RKO (cell line): ENCODE measurements at places on chromosomes 3 and 15.
A peak's percentile ranks its signal among the peaks of the same experiment; 100 is the strongest.

DNA sequence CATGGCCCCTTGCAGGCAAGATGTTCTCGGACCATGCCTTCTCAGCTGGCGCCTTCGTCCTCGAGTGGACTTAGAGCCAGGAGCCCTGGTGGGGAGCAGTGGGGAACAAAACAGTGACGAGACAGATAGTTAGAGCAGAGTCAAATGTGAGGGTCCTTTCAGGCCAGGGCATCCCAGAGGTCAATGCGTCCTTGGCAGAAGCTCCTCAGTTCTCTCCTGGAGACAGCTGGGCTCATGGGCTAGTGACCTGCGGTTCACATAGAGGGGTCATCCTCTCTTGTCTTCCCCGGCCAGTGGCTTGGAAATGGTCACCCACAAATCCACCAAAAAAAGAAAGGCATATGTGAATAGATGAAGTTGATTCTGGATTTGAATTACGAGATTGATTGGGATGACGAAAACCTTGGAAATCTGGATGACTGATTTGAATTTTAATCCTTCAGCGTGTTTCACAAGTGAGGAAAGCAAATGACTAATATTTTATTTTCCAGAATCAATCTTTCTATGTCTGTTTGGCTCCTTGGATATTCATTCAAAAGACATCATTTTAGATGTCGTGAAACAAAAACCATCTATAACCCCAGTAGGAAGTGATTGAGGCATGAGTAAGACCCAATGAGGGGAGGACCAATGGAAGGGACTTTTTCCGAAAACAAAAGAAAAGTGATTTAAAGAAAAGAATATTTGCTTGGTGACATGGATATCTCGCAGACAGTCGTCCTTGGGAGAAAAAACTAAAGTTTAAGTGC lies 84.5 kb downstream of the ASB7 start:
- no peak for DNase-seq

- no peak for DNase-seq
Measured at GRCh38 chr15:36156879-36157427, 422.5 kb upstream of the CDIN1 start.

- no peak for DNase-seq
Measured at GRCh38 chr3:144437989-144438388, 466.4 kb downstream of the DIPK2A start.

DNA sequence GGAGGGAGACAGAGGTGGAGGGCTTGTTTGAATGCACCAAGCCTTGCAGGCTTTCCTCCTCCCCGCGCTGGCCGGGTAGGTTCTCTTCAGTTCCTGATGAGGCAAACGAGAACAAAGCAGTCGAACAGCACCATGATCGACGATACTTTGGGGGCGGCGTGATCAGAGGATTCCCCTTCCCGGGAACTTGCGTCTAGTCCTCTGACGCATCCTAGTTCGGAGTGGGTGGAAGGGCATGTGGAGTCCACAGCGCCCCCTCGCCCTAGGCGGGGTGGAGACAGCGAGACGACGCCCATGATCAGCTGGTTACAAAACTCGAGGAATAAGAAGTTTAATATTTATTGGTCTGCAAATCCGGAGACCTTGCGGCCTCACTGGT lies 452 bp upstream of the SV2B start:
- peak; percentile 36 for DNase-seq

DNA sequence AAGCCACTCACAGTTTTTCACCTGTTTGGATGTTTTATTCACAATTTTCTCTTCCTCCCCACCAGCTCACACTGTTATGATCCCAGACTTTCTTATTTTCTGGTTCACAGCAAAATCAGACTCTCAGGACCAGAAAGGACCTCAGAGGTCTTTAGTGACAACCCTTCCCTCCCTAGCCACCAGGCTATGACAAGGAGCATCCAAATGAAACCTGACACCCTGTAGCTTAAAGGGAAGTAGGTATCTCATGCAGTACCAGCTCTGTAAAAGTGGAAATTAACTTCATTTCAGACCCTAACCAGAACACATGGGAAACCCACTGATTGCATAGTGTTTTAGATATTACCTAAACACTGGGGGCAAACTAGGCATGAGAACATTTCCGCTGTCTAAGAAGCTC lies 45.3 kb downstream of the ATP13A5 start:
- DNase-seq, result no peak

DNA sequence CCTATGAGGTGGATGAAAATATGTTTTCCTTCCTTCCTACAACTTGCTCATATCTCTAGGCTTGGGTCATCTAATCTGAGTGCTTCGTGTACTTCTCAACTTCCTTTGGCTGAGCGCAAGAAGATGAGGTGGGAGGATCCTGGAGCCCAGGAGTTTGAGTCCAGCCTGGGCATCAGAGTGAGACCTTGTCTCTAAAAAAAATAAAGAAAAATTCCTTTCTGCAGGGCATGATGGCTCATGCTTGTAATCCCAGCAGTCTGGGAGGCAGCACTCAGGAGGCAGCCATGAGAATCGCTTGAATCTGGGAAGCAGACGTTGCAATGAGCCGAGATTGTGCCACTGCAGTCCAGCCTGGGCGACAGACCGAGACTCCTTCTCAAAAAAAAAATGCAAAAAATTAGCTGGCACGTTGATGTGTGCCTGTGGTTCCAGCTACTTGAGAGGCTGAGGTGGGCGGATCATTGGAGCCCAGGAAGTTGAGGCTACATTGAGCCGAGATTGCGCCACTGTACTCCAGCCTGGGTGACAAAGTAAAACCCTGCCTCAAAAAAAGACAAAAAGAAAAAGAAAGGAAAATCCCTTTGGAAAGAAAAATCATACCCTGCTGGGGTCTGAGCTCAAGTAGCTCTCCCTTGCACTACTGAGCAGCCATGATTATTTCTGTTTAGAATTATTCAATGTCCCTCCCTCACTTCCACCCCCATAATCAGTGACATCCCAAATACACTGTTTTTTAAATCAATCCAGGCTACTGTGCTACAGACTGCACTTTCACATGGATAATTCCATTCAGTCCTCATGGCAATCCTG lies 28.0 kb upstream of the RAB11A start:
- no peak for DNase-seq

- no peak for DNase-seq
Measured at GRCh38 chr3:32643354-32643753, 41.6 kb upstream of the CNOT10 start.

GRCh38 chr15:48507416-48508065 lies 138.0 kb downstream of the FBN1 start:
- DNase-seq, result peak; percentile 73

DNA sequence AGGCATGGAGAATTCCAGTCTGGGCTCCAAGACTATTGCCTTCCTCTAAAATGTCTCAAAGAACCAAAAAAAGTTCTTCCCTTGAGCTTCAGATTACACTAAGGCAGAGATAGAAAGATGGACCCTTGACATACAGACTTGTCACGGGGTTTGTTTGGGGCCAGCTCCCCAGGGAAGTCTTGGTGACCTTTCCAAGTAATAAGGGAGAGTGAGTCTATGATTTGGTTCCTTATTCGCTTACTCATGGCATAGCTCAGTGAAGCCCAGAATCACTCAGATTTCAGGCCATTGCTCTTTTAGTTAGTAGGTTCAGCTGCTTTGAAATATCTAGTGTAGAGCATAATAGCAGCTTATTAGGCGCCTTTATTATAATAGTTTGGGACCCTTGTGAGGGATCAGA lies 90.3 kb downstream of the PLCL2 start:
- DNase-seq, result no peak

DNA sequence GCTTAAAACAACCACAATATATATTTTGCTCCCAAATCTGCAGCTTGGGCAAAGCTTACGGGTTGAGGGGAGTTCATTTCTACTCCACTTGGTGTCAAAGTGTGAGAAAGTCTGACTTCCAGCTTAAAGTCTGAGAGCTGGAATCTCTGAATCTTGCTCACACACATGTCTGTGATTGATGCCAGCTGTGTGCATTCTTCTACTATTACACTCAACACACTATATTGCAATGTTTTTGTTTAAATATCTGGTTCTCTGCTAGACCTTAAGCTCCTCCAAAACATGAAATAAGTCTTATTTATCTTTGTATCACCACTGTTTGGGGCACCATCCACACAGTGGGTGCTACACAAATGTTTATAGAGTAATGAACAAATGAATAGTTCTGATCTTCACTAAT lies 36.7 kb upstream of the SECISBP2L start:
- no peak for DNase-seq

DNA sequence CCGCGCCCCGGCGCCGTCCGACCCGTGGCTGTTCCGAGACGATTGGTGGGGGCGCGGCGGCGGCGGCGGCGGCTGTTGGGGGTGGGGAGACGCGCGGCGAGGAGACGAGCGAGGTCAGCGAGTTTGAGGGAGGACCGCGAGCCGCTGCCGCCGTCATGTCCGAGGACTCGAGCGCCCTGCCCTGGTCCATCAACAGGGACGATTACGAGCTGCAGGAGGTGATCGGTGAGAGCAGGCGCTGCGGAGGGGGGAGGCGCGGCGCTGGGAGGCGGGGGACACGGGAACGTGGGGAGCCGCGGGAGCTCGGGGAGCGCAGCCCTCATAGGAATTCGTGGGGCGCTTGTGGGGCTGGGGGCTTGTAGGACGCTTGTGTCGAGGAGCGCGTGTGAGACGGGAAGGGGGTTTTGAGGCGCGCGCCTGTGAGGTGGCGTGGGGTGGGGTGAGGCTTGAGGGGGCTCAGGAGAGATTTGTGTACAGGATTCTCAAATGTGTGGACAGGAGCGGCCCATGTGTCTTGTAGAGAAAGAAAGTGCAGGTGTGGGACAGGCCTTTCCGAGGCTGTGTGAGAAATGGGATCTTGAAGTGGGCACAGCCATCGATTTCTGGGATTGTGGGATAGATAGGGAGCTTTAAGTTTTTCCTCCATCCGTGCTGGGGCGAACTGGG lies 518 bp downstream of the OXSR1 start:
- DNase-seq, result peak; percentile 66
